Bronchial epithelial cell (primary cell): ENCODE measurements at places on chromosomes 2 and 18. TPM values are rescaled to one million over a fixed set of nuclear protein-coding genes. Genes with fewer than 3 reads are reported as not detected.

GRCh38 chr2:8520791-8521344 is 161.0 kb upstream of the ID2 start:
- DNase-seq: no peak

The POTEC gene
- total RNA-seq: under 0.01 TPM in 1 of 2 replicates, not detected in the other

The C2orf66 gene
- total RNA-seq: under 0.01 and 0.38 TPM in 2 replicates

DNA sequence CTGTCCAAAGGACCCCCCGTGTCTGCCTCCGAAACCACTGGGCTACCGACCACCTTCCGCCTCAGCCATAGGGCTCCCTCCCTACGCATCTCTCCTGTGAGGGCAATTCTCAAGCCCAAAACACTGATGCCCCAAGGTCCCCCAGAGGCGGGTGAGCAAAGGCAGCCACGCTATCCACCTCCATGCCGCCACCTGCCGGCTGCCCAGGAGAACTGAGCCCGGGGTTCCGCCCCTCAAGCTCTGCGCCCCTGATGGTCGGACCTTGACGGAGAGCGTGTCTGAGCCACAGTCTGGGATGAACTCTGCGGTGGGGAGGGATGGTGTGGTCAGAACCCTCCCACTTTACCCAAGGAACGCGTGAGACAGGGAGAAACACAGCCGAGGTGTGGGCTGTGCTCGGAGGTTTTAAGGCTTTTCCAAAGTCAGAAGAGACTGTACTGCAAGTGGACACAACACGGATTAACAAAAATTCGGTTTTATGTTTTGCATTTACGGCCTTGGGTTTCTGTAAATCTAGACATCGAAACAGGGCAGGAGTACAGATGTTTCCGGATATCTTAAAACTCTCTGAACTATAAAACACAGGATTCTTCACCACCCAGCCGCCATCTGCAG is 114.1 kb downstream of the ZNF516 start:
- DNase-seq: no peak

The SLC4A3 gene
- 1.6 and 3.6 TPM in 2 replicates for total RNA-seq

GRCh38 chr2:198587240-198587639 is 782.8 kb downstream of the PLCL1 start:
- DNase-seq: no peak

The AQP4 gene
- total RNA-seq: under 0.01 TPM in 1 of 2 replicates, not detected in the other

GRCh38 chr2:2650608-2651375 is 319.7 kb upstream of the MYT1L start:
- DNase-seq: no peak

- no peak for DNase-seq
These were observed 33.1 kb downstream of the METTL4 start for GRCh38 chr18:2538236-2538635.

GRCh38 chr2:236109473-236109872 is 58.7 kb downstream of the GBX2 start:
- DNase-seq: no peak
